ENCODE measurements at places on chromosomes 4 and X. TPM values are rescaled to one million over a fixed set of nuclear protein-coding genes. Genes with fewer than 3 reads are reported as not detected.

STOX2 gene
- total RNA-seq, result 17.7 TPM

GRCh38 chrX:13774696-13775095, 40.1 kb downstream of the OFD1 start:
- H3K4me3 ChIP-seq, result no peak overlapping the region
- no peaks in the 10 kb centered on the region for H3K27me3 ChIP-seq
- H3K4me1 ChIP-seq, result no peaks in the 10 kb centered on the region

- H3K27ac ChIP-seq, result no peak overlapping the region
- no peaks in the 10 kb centered on the region for H3K27me3 ChIP-seq
- no peak for DNase-seq
- no peak overlapping the region for H3K4me3 ChIP-seq
- H3K4me1 ChIP-seq, result no peaks in the 10 kb centered on the region
Measured at GRCh38 chrX:98371994-98372393, 1488.3 kb downstream of the RPA4 start.

- no peaks in the 10 kb centered on the region for H3K36me3 ChIP-seq
- H3K4me3 ChIP-seq, result no peak overlapping the region
- no peaks in the 10 kb centered on the region for H3K27me3 ChIP-seq
- no peak overlapping the region for H3K27ac ChIP-seq
Measured at GRCh38 chr4:24775032-24775605, 20.3 kb upstream of the SOD3 start.

- no peaks in the 10 kb centered on the region for H3K27me3 ChIP-seq
- H3K4me1 ChIP-seq, result no peaks in the 10 kb centered on the region
- H3K4me3 ChIP-seq, result no peak overlapping the region
- DNase-seq, result no peak
- no peak overlapping the region for H3K27ac ChIP-seq
- no peaks in the 10 kb centered on the region for H3K36me3 ChIP-seq
Measured at GRCh38 chr4:162804351-162804924, 362.3 kb downstream of the NAF1 start.

GRCh38 chr4:53066155-53066554, 204.0 kb downstream of the RASL11B start:
- no peak overlapping the region for H3K4me3 ChIP-seq
- DNase-seq, result no peak
- no peaks in the 10 kb centered on the region for H3K27me3 ChIP-seq
- H3K4me1 ChIP-seq, result no peaks in the 10 kb centered on the region
- H3K36me3 ChIP-seq, result no peaks in the 10 kb centered on the region

- no peak overlapping the region for H3K4me3 ChIP-seq
- no peaks in the 10 kb centered on the region for H3K4me1 ChIP-seq
- H3K36me3 ChIP-seq, result no peaks in the 10 kb centered on the region
- DNase-seq, result no peak
- no peak overlapping the region for H3K27ac ChIP-seq
Measured at GRCh38 chrX:49251325-49251724, 13.2 kb downstream of the FOXP3 start.

SNCA gene
- 1.5 TPM for total RNA-seq

PRAF2 gene
- total RNA-seq, result 58.7 TPM

DNA sequence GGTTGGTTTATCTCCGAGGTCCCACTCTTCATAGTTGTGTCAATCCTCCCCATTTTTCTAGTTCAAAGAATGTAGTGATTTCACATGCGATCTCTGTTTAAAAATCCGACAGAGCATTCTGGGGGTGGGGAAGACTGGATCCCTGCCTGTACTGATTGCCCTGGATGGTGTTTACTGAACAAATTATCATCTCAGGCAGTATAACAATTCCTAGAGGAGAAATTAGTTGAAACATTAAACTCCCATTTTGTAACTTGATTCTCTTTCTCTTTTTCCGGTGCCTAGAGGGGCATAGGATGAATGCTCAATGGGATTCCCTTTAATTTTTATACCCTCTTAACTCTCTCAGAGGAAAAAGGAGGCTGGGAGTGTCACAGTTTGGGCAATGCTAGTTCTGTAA, 10.0 kb upstream of the CWH43 start:
- H3K27me3 ChIP-seq, result no peaks in the 10 kb centered on the region
- no peak overlapping the region for H3K4me3 ChIP-seq
- no peaks in the 10 kb centered on the region for H3K4me1 ChIP-seq
- DNase-seq, result no peak
- no peak overlapping the region for H3K27ac ChIP-seq
- no peaks in the 10 kb centered on the region for H3K36me3 ChIP-seq

DGKQ gene
- 20.7 TPM for total RNA-seq

GRCh38 chrX:80817002-80817401, 7.3 kb upstream of the BRWD3 start:
- H3K4me1 ChIP-seq, result peaks cover 3% of the 10 kb centered on the region
- H3K36me3 ChIP-seq, result no peaks in the 10 kb centered on the region
- H3K4me3 ChIP-seq, result no peak overlapping the region
- H3K27ac ChIP-seq, result no peak overlapping the region
- H3K27me3 ChIP-seq, result no peaks in the 10 kb centered on the region

F8A3 gene
- 20.8 TPM for total RNA-seq

DNA sequence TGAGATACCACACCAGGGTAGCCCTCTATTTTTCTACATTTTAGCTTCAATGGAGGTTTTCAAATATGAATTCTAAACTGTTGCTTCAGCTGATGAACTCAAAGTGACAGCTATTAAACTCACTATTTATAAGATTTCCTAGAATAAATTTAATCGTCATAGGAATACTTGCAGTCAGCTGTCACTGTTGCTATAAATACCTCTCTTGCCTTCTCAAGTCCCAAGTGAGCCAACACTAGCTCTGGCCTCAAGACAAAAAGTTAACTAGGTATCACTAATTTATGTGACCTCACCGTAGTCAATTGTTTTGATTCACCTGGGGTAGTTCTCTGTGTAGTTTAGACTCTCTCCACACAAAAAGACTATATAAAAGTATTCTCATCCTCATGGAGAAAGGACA, 34.3 kb upstream of the PROM1 start:
- H3K4me1 ChIP-seq, result no peaks in the 10 kb centered on the region
- H3K36me3 ChIP-seq, result no peaks in the 10 kb centered on the region
- H3K27ac ChIP-seq, result no peak overlapping the region

NLGN3 gene
- total RNA-seq, result 7.6 TPM

GNRHR gene
- not detected for total RNA-seq

- no peaks in the 10 kb centered on the region for H3K27me3 ChIP-seq
- H3K4me1 ChIP-seq, result no peaks in the 10 kb centered on the region
- H3K36me3 ChIP-seq, result no peaks in the 10 kb centered on the region
- no peak overlapping the region for H3K27ac ChIP-seq
- DNase-seq, result no peak
- H3K4me3 ChIP-seq, result no peak overlapping the region
Measured at GRCh38 chr4:170875868-170876267, 786.1 kb upstream of the AADAT start.

DNA sequence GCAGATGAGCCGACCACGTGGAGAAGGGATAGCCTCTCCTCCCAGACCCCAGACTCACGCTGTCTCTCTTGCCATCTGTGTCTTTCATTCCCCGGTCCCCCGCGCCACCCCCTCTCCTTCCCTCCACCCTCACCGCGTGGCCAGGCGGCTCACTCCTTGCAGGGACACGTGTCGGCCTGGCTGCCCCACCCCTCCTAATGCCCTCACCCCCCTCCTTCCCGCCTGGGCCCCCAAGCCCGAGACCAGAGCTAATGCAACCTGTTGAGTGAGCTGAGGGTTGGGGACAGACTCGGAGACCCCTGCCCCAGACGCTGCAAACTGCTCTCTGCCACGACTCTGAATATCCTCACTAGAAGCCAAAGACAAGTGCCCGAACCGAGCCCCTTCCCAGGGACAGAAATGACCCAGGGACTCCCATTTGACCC, 1.8 kb downstream of the SLC38A5 start:
- no peak for DNase-seq
- H3K27ac ChIP-seq, result no peak overlapping the region
- H3K4me3 ChIP-seq, result no peak overlapping the region
- no peaks in the 10 kb centered on the region for H3K36me3 ChIP-seq
- no peaks in the 10 kb centered on the region for H3K27me3 ChIP-seq
